Stimulated activated CD8-positive, alpha-beta memory T cell treated with anti-CD3 and anti-CD28 coated beads, Interleukin-15, amount 100 ng/mL, for 24 hours (primary cell): ENCODE measurements at places on chromosomes 13 and 19.

DNA sequence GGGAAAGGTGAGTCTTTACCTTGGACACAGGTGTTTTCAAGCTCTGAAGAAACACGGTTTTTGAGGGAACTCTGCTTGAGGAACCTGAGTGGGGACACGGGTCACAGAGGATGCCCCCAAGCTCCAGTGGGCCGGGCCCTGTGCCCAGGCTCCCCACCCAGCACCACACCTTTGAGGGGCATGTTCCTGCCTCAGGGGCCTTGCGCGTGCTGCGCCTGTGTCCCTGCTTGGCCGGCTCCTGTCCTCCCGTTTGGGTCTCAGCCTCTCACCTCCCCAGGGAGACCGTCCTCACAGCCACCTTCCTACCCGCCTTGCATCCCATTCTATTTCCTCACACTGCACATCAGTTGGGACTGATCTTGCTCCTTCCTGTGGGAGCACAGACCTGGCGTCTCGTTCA lies 21.1 kb downstream of the PIP5K1C start:
- no peak for DNase-seq

- DNase-seq: no peak
These were observed 21.8 kb downstream of the RFXAP start for GRCh38 chr13:36840718-36841250.

GRCh38 chr19:29516821-29517395 lies 8.9 kb upstream of the VSTM2B start:
- no peak for DNase-seq

- DNase-seq: no peak
These were observed 59.4 kb downstream of the CCNE1 start for GRCh38 chr19:29871143-29871542.

GRCh38 chr13:114122127-114122511 lies 10.3 kb downstream of the RASA3 start:
- no peak for DNase-seq

DNA sequence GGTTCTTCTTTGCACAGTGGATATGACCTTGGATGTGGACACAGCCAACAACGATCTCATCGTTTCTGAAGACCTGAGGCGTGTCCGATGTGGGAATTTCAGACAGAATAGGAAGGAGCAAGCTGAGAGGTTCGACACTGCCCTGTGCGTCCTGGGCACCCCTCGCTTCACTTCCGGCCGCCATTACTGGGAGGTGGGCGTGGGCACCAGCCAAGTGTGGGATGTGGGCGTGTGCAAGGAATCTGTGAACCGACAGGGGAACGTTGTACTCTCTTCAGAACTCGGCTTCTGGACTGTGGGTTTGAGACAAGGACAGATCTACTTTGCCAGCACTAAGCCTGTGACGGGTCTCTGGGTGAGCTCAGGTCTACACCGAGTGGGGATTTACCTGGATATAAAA lies 9.4 kb downstream of the RFPL4AL1 start:
- DNase-seq: no peak
